ENCODE measurements at places on chromosomes 1 and 21.
A peak's percentile ranks its signal among the peaks of the same experiment; 100 is the strongest.

- DNase-seq = peak; percentile 95
Observed at GRCh38 chr1:207007352-207008033, 25.1 kb downstream of the C1orf116 start.

- peak; percentile 50 for DNase-seq
Observed at GRCh38 chr1:28860332-28861073, 48.5 kb downstream of the OPRD1 start.

- DNase-seq = no peak
Observed at GRCh38 chr1:172138634-172139033, 281.9 kb upstream of the C1orf105 start.

GRCh38 chr1:97832481-97832880 is 88.4 kb downstream of the DPYD start:
- peak; percentile 68 for DNase-seq

DNA sequence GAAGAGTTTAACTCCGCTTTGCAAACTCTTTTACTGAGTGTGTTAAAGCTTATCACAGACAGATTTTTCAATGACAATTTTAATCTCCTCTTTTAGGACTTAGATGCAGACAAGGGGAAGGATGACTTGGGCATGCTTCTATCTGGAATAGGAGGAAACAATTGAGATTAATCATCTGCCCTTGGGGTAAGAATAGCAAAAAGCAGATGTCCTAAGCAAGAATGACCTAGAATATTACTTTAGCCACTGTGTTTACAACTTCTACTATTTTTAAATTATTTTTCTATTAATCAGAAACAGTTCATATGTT is 569.0 kb upstream of the ADGRL2 start:
- DNase-seq = no peak

DNA sequence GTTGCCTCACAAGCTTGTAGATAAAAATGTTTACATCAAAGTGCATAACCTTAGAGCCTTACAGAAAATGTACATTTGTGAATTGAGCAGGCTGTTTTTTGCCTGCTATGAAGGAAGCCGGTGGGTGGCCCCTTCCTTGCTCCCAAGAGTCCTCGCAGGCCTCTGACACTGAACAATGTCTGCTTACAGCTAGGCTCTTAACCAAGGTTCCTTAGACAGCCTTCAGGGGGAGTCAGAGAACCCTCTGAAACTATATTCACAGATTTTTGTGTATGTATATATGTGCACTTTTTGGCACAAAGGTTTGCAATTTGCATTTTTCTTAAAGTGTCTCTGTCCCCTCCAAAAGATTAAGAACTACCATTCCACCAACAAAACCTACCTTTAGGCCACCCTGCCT is 282.6 kb downstream of the BARHL2 start:
- no peak for DNase-seq

GRCh38 chr1:85343213-85343611 is 66.8 kb upstream of the BCL10 start:
- no peak for DNase-seq

- DNase-seq = peak; percentile 54
Observed at GRCh38 chr1:10960411-10961299, 51.8 kb upstream of the TARDBP start.

- DNase-seq = peak; percentile 66
Observed at GRCh38 chr1:218351391-218352074, 6.4 kb downstream of the TGFB2 start.

DNA sequence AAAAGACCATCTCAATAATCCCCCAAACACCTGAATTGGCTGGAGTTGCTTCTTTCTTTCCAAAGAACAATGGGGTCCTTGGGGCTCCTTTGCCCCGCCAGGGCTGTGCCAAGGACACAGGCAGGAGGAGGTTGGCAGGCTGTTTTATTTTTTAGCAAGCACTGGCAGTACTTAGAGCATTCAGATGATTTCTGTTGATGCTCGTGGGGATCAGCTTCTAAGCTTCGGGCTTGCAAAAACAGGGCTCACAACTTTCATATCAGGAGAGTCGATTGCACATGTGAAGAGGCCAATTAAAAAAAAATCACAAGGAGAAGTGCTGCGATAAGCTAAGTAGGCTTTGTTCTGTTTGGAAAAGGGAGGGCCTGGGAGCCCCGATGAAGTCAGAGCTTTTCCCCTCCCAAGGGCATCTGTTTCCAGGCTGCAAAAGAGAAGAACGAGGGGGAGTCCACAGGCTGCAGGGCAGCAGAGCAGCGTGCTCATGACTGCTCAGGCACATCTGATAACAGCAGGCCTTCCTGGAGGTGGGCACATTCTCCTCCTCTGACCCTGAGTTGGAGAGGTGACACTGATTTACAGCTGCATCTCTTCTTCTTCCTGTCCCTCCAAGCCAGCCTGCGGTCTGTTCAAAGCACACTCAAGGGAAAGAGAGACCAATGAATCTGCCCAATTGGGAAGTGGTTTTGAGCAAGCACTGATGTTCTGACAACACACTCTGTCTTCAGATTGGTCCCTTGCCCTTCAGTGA is 27.3 kb upstream of the BCAR3 start:
- DNase-seq = no peak

DNA sequence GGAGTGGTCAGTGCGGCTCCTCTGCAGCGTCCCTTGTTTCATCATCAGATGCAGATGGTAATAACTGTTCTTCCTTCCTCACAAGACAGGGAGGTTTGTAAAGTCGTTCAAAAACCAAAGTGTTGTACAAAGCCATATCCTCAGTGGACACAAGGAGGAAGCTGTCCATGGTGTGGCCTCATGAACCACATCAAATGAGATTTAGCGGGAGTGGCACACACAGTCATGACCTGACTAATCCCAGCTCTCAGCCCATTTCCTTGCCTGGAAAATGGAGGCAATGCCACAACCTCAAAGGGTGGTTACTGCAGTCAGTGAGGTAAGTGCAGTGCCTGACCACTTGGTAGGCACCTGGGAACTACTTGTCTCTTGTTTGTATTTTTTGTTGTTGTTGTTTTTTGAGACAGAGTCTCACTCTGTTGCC is 13.4 kb downstream of the ENTREP3 start:
- DNase-seq = no peak

GRCh38 chr1:182259229-182259872 is 132.2 kb downstream of the GLUL start:
- DNase-seq = peak; percentile 17

GRCh38 chr1:15414445-15414983 is 4.8 kb downstream of the EFHD2 start:
- no peak for DNase-seq

DNA sequence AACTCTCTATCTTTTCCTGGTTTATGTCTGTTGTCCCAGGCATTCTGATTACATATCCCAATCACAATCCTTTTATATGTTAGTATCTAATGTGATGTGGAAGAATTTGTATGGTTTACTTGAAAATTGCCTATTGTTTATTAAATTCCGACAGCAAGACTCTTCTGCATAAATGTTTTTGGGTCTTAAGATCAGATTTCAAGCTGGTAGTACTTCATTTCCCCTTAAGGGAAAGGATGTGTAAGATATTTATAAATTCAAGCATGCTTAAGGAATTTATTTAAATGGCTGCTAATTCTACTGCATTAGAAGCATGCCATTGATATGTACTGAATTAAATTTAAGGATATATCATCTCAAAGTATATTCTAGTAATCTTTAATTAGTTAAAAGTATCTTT is 20.4 kb upstream of the GPR88 start:
- DNase-seq = peak; percentile 5

GRCh38 chr21:43884012-43884860 is 19.2 kb downstream of the AGPAT3 start:
- no peak for DNase-seq

DNA sequence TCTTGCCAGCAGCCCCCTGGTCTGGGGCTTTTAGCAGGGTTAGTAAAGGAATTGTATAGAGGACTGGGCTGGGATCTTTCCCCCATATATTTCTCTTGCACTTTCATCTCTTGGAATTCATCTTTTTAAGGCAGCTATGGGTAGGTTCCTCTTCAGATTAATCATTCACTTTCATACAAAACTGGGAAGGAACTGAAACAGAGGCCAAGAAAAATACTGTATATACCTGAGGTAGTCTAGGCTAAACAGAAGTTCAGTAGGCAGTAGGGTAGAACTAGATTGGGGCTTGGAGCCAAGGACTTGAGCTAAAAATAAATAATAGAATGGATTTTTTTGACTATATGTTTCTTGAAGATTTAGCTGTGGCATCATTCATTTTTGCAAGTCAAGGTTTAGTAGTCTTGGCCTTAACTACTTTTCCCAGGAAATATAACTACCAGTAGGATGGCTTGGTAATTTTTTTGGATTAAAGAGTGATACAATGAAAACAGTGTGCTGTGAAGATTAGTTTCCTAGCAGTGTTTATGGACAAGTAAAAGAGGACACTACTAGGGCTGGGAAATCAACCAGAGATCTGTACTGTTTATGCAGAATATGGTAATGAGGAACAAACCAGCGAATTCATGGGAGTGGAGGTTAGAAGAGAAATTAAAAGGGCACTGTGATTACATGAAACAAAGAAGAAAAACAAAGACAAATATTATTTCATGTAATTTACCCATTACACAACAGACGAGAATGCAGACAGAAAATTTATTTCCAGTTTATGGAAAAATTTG is 50.9 kb upstream of the PTGS2 start:
- DNase-seq = no peak

GRCh38 chr1:233613252-233614172 is at the start of gene KCNK1:
TSS of gene KCNK1 (plus strand) at chr1:233614106. CDS start at chr1:233614172, 66 bp downstream.
- DNase-seq = peak; percentile 88

DNA sequence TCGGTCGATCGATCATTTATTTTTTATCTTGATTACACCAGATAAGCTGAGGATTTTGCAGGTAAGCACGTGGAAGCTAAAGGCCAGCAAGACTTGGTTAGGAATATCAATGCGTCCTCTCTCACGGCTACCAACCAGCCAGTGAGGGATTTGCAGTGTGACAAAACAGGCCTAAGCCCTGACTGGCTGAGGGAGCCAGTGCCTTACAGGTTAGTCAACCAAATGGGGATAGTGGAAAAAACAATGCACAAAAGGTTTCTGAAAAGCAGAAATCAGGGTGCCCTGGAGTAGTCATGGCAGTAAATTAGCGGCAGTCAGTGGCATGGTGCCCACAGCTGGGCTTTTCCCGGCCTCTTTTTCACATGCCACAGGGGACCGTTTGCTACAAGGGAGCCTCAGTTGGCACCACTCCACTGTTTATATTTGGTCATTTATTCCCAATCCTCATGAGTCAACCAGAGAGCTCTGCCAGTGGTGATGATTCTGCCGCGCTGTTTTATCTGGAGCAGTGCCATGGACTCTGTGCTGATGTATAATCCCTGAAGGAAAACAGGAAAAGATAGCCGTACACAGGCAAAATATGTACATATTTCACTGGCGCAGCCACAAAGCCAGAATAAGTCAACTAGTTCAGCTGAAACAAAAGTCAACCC is 167.6 kb downstream of the RHOU start:
- DNase-seq = peak; percentile 99

- DNase-seq = no peak
Observed at GRCh38 chr1:219010720-219011119, 163.0 kb upstream of the LYPLAL1 start.

DNA sequence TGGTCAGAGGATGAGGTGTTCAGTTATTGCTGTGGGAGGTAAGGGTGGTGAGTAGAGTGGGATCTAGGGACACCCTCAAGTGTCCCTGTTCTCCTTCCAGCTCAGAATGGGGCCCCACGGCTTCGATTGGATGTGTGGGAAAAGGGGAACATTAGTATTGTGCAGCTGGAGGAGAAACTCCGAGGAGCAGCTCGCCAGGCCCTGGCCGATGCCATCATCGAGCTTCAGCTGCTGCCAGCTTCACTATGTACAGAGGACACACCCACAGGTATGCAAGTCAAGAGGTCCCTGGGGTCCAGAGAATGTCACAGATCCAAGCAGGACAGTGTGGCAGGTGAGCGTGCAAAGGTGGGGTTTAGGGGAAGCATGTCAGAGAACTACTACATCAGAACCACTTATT is 13.9 kb downstream of the HYI start:
- DNase-seq = no peak

GRCh38 chr1:205809942-205810345 is 3.1 kb downstream of the SLC41A1 start:
- no peak for DNase-seq

DNA sequence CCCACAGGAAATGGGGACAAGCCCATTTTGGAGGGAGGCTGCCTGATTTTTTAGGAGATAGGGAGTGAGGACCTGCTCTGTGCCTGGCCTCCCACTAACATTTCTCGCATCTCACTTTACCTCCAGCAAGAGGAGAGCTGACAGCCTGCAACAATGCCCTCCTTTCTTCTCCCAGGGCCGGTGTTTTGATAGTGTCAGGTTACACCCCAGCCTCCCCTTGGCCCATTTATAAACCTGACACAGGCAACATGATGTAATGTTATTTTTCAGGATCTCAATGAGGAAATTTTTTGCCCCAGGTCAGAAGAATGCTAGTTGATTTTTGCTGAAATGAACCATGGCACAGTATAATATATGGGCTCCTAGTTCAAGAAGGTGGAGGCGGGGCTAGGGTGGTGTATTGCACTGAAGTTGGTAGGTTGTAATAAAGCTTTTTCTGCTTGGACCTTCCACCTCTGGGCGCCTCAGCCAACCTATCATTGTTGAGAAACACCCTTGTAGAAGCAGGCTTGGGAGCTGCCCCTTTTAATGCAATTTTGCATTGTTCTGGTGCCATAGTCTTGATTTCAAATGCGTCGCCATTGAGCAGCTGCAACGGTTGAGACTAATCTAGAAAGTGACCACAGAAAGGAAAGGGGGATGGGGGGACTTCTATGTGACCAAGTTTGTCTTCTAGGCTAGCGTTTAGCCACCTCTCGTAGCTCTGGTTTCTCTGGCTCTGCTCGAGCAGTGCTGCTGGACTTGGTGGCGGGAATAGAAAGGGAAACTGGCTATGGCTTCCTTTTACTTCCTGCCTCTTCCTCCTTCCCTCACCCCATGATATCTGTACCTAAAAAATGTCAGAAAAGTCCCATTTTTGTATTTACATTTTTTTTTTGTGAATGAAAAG is 53.0 kb downstream of the PBX1 start:
- peak; percentile 78 for DNase-seq

DNA sequence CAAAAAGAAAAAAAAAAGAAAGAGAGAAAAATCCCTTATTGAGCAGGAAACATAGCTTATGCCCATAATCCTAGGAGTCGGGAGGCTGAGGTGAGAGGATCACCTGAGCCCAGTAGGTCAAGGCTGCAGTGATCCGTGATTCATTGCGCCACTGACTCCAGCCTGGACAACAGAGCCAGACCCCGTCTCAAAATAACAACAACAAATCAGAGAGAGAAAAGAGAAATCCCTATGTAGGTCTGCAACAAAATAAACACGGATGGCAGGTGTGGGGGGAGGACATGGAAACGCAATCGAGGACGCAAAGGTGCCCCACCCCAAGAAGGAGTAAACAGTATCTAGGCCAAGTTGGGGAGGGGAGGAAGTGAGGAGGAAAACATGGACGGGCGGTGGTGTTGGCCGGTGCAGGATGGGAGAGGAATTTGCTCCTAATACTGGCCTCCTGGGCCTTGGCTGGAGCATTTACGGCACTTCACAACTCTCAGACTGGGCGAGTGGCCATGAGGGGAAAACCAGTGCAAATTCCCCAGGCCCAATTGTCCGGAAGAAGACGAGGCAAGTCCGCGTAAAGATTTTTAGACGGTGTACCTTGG is 609 bp upstream of the CHTOP start:
- DNase-seq = no peak

- no peak for DNase-seq
Observed at GRCh38 chr21:21246007-21246406, 247.8 kb downstream of the NCAM2 start.

- DNase-seq = no peak
Observed at GRCh38 chr1:214913966-214914365, 168.6 kb upstream of the KCNK2 start.

GRCh38 chr1:118974661-118975060 is 13.5 kb downstream of the TBX15 start:
- DNase-seq = no peak

GRCh38 chr1:239268007-239268406 is 118.4 kb upstream of the CHRM3 start:
- DNase-seq = no peak
